ENCODE measurements at places on chromosomes 13 and 19.

GRCh38 chr19:37845932-37846331, 60.5 kb downstream of the WDR87 start:
- no peak for DNase-seq

- no peak for DNase-seq
Observed at GRCh38 chr13:31440132-31440531, 240.4 kb downstream of the B3GLCT start.

GRCh38 chr19:29489172-29489951, 36.4 kb upstream of the VSTM2B start:
- no peak for DNase-seq

DNA sequence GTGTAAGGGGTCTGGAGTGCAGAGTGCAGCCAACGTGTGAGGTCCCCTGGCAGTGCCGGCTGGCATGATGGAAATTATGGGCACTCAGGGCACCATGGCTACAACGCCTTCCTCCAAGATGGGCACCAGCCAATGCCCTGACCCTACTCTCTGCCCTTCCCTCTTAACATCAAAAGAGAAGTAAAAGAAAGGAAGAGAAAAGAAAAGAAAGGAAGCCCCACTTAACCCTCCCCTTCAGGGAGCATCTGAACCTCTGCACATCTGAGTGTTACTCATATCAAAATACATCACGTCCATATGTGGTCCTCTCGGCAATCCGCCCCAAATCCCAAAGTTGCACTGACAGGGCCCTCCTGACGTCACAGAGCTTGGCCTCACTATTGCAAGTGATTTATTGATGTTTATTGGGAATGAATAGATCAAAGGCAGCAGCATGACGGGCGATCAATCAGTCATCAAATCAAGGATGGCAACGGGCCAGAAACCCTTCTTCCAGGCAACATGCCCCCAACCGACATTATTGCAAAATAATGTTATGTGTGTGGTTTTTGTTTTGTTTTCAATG, 1.3 kb downstream of the TSHZ3 start:
- no peak for DNase-seq

DNA sequence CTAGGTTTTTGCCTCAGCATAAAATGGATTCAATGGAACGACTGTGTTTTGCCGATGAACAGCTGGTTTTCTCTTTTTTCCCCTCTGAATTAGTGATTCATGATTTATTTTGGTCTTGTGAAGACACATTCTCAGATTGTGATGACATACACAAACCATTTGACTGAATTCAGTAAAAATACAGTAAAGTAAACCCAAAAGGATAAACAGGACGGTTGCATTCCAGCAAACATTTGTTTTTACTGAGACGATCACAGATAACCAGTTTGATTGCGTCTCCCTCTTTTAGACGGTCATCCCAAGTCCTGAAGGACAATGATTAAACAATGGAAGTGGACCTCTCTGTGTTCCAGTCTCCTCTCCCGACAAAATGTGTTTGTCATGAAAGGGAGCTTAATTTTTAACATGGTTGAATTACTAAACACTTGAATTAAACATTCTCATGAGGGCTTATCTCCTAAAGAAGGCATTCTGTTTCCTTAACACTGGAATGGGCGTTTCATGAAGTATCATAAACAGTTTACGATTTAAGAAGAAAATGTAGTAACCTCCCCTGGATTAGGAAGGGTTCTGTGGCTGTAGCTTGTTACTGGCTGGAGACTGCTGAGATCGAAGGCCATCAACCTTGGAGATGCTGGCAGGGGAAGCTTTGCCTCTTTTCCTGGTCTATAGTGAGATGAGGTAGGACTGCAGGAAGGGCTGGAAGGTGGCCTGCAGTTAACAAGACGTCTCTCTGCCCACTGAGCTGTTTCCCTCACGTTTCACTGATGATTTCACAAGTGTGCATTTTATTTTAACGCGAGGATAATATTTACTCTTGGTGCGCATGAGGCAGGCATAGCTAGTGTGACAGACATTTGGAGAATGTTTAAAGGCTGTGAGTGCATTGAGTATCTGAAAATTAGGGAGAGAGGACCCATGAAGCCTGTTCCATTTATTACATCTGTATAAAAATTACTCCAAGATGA, 457.9 kb downstream of the FGF9 start:
- no peak for DNase-seq

GRCh38 chr19:33767898-33768413, 28.7 kb upstream of the KCTD15 start:
- no peak for DNase-seq

- DNase-seq: no peak
Observed at GRCh38 chr13:77338961-77339401, 12.1 kb upstream of the MYCBP2 start.

DNA sequence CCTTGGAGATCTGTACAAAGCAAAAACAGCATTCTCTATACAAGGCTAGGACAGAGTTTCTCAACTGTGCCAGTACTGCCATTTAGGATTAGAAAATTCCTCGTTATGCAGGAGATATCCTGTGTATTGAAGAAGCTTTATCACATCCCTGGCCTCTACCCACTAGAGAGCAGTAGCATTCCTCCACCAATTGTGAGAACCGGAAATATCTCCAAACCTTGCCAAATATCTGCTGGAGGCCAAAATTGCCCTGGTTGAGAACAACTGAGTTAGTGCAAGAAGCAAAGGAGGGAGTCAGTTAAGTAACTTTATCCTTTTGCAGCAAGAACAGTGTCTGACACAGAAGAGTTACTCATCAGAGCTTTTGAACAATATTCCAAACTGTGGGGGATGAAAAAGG, 16.2 kb upstream of the FREM2 start:
- no peak for DNase-seq
